ENCODE measurements at places on chromosomes 16 and 17.

DNA sequence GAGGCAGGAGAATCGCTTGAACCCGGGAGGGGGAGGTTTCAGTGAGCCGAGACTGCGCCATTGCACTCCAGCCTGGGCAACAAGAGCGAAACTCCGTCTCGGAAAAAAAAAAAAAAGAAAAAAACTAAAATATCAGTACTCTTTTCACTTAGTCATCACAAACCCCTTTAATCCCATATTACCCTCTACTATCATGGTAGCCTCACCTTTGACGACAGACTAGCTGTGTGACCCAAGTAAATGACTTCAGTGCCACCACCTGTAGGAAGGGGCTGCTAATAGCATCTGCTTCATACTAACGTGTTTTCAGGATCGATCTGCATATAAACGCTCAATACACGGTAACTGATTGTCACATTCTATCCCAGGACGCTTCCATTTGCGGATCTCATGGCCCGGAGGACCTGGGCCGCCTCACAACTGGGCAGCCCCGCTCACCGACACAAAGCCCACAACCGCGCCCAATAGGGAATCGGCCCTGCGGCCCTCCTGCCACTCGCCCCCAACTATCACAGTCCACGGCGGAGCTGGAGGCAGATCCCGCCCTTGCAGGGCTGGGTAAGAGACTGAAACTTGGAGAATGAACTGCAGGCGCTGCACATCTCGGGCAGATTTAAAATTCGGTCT is 1.1 kb upstream of the ZNF263 start:
- no peak for DNase-seq

- no peak for DNase-seq
These were observed 126.5 kb downstream of the ENGASE start for GRCh38 chr17:79201119-79201518.

DNA sequence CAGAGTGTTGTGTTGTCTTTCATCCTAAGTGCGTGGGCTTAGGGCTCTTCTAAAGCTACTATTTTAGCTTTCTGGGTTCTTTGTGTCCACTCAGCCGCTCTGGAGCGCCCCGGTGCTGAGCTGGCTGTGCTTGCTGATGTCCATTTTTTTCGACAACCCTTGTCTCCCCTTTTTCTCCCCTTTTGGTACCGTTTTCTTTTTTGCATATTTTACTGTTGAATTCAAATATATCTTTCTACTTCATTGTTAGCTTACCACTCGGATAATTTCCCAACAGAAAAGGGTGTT is 1.2 kb downstream of the SRRM2 start:
- DNase-seq, result no peak

GRCh38 chr16:19677402-19677801 is 40.6 kb downstream of the KNOP1 start:
- DNase-seq, result no peak

DNA sequence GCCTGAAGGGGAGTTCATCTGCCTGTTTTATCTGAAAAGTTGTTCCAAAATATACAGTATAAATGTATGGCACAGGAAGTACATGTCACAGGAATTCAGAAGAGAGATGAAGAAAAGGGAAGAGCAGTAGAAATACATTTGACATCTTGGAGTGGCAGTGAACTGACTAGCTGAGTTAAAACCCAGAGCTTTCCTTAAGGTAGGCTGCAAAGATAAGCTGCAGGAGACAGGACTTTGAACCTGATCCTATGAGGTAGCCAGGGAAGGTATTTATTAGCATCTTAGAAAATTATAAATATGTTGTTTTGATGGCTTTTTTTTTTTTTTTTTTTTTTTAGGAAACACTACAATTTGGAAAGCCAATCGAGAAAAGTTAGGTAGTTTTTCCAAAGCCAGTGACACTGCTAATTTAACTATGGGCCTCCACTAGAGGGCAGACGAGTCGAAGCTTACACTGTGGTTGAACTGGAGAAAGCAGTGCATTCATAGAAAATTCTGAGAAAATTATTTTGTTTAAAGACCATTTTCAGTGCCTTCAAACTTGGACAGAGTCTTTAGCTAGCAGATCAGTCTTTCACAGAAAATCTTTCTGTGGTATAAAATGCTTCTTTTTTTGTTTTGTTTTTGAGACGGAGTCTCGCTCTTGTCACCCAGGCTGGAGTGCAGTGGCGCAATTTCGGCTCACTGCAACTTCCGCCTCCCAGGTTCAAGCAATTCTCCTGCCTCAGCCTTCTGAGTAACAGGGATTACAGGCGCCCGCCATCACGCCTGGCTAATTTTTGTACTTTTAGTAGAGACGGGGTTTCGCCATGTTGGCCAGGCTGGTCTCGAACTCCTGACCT is 122.3 kb downstream of the SSH2 start:
- DNase-seq, result peak; percentile 76

GRCh38 chr17:58189436-58190146 is 2.9 kb upstream of the EPX start:
- DNase-seq, result no peak

- peak; percentile 47 for DNase-seq
These were observed 2.3 kb downstream of the METRNL start for GRCh38 chr17:83081684-83082201.

GRCh38 chr16:69703638-69704037 is 22.7 kb downstream of the NQO1 start:
- DNase-seq, result no peak

- no peak for DNase-seq
These were observed 16.0 kb downstream of the DCUN1D3 start for GRCh38 chr16:20884240-20884556.

DNA sequence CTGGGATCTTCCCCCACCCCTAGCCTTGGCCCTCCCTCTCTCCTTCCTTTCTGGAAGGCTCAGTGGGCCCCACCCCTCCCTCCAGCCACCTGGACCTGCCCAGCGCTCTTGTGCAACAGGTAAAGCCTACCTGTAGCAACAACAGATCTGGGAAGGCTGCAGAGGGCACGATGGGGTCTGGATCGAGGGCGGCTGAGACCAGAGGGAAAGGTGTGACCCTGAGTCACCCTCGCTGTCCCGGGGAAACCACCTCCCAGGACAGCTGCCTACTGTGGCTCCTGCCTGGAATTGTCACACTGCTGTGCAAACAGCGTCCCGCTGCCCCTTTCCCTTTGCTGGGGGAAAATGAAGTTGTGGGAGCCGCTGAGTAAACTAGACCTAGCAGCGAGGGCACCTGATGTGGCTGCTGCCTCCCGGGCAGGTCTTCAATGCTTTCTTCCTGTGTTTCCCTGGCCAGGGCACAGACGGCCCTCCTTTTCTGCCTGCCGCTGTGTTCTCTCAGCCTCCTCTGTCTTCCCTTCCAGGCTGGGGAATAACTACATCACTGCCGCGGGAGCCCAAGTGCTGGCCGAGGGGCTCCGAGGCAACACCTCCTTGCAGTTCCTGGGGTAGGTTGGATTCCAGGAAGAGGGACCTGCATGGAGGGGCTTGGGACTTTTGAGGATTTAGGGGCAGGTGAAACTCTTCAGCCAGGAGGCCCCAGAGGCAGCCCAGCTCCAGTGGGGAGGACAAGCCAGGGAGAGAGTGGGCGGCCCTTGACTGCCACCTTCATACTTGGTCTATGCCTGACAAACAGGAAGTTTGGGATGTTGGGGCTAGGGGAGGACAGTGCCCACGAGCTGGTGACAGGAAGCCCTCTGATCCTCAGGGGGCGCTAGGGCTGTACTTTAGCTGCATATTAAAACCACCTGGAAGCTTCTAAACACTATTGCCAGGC is 22.2 kb upstream of the CYLD start:
- no peak for DNase-seq

GRCh38 chr16:23667355-23667659 is 11.4 kb upstream of the PLK1 start:
- no peak for DNase-seq

GRCh38 chr17:59485946-59486345 is 79.5 kb upstream of the DHX40 start:
- no peak for DNase-seq

GRCh38 chr17:4947010-4947410 is 1.3 kb downstream of the PFN1 start:
- no peak for DNase-seq

- DNase-seq, result no peak
These were observed 765.5 kb downstream of the CDH8 start for GRCh38 chr16:61270726-61271125.

DNA sequence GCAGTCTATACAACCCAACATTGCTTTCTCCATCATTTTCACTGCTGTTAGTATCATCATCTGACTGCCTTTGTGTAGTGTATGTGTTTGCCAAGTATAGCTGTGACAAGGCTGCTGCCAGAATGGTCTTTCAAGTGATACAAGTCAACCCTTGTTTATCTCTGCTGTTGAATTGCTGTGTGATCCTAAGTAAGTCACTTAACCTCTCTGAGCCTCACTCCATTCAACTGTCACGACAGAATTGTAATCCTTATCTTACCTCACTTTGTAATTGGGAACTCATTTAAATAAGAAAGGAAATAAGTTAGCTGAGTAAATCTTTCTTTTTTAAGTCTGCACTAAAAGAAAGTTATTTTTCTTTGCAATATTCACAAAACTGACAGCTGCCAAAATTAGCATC is 340.6 kb downstream of the CA10 start:
- no peak for DNase-seq

- DNase-seq, result no peak
These were observed 36.8 kb upstream of the KCNJ2 start for GRCh38 chr17:70132505-70132904.

DNA sequence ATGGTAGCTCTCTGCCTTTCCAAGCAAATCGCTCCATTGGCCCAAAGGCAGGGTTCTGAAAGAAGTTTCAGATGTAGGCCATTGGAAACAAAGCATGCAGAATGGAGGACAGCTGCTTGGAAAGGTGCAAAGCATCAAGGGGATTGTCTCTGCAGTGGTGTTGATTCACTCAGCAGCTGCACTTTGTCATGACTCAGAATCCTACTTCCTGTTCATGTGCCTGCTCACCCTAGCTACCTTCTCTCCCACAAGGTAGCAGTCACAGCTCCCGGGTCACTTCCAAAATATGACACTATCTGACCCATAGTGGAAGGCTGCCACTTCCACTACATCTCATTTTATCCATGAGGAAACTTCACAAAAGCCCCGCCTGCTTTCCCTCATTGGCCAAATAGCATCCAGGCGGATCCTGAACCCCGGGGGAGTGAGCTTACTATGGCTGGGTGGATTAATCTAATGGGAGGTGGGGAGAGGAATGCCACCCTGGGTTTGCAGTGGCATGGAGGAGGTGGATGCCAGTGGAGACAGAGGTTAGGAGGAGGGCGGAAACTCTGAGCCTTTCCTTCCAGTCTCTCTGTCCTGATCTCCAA is 74.7 kb upstream of the NKD1 start:
- no peak for DNase-seq

GRCh38 chr16:84717484-84717883 is 17.7 kb downstream of the USP10 start:
- DNase-seq, result no peak

DNA sequence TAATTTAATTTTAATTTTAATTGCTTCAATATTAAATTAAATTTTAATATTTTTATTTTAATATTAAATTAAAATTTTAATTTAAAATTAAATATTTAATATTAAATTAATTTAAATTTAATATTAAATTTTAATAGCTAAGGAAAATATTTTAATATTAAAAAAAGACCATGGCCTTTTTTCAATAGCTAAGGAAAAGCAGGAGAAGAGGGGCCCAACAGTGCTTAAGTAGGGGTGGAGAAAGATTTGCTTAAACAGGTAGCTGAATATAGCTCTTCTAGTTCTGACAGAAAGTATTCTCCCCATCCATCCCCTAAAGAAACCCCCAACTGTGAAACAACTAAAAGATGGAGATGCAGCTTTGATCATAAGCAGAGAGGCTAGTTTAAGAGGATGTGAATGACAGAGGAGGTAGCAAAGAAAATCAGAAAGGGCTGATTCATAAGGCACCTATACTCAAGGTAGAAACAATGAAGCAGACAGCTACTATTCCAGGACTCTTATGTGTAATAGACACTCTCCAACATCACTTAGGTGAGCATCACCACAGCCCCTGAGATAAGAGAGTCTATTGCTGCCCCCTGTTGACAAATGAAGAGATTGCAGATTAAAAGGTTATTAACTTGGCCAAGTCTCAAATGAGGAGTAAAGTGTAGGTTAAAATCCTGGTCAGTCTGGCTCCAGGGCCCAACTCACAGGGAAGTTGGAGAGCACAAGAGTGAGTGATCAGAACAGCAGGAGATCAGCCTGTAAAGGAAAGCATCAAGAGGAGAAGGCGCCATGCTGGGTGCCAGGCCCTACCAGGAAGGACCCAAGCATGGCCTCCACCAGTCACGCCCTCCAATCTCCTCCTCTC is 7.8 kb upstream of the RNASEK start:
- DNase-seq, result peak; percentile 86

GRCh38 chr16:4612977-4613635 is 1.6 kb downstream of the UBALD1 start:
- no peak for DNase-seq

DNA sequence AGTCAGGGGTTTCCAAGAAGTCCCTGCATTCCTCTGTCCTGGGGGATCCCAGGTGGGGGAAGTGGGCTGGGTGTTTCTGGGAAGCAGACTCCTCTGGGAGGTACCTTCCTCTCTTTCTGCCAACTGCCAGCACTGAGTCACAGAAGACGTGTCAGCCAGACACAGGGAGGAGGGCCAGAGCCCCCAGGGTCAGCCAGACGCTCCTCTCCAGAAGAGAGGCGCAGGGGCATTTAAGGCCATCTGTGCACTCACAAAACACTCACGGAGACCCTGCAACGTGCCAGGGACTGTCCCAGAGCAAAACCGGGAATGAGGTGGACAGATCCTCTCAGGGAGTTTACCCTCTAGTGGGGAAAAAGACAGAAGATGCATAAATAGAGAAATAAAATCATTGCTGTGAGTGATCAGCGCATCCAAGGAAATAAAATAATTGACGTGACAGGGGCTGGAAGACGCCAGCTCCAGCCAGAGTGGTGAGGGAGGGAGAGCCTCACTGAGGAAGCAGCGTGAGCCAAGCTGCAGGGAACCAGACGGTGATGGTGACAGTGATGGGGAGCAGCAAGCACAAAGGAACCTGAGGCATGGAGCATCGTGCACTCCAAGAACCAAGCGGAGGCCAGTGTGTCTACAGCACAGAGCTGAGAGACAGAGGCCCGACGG is 105.4 kb downstream of the ZNF423 start:
- no peak for DNase-seq

- no peak for DNase-seq
These were observed 38.6 kb downstream of the SKAP1 start for GRCh38 chr17:48391444-48391843.

DNA sequence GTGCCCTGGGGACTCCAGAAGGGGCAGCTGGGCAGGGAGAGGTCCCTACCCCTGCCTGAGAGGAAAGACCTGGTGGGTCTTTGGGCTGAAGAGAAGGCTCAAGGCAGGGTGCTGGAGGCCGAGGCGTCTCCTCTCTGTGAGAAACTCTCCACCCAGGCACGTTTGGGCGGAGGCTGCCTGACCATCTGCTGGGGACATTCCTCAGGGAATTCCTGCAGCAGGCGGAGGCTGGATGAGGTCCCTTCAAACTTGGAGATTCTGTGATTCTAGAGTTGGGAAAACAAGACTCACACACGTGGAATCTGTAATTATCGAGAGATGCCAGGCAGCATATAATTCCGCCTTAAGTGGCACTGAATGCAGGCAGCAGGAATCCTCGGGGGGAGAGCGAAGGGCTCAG is 21.1 kb upstream of the PHF12 start:
- DNase-seq, result no peak

GRCh38 chr17:40608061-40608581 is 39.5 kb downstream of the SMARCE1 start:
- DNase-seq, result peak; percentile 73

GRCh38 chr16:23014592-23014991 is 134.7 kb downstream of the USP31 start:
- DNase-seq, result no peak
